CD8-positive, alpha-beta memory T cell (primary cell): ENCODE measurements at places on chromosomes 6 and 20.

DNA sequence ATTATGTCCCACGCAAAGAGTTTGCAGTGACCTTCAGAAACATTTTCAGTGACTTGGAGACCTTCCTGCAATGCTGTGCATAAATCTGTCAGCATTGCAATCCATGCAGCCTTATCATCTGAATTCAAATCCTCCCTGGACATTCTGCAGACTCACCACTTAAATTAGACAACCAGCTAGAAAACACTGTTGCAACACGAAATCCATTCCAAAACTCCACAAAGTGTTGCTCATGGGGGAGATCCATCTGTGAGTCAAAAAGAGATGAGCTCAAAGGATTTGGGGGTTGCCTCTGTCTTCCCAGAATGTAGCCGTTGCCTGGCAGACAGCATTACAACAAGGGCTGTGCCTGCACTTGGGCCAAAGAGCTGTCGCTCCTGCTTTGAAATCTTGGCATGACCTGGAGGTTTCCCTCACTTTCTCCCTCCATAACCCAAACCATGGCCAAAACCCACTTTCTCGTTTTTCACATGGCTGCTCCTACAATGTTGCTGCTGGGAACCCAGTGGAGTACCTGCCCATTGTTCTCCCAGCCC lies 163.5 kb upstream of the CDYL start:
- H3K4me1 ChIP-seq, result peaks cover 8% of the 10 kb centered on the region
- DNase-seq, result no peak
- no peaks in the 10 kb centered on the region for H3K36me3 ChIP-seq
- no peak overlapping the region for H3K27ac ChIP-seq
- no peaks in the 10 kb centered on the region for H3K27me3 ChIP-seq

GRCh38 chr20:49276161-49276960 lies 1.5 kb downstream of the ZNFX1 start:
- H3K27me3 ChIP-seq, result no peaks in the 10 kb centered on the region
- peaks cover 62% of the 10 kb centered on the region for H3K4me1 ChIP-seq

DNA sequence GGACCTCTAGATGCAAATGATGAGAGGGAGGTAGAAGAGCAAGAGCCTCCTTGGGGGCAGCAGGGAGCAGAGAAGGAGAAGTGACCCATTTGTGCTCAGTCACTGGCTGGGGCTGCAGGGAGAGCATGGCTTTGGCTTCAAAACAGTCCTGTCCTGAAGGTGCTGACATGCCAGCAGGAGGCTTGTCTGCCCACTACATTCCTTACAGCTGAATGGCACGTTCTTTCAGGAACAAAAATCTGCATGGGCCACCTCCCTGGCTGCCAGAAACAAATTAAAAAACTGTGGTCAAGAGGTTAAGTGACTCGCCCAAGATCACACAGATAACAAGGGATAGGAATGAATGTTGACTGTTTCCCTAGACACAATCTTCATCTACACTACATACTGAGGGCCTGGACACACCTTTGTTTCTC lies 188.8 kb downstream of the HIVEP2 start:
- H3K27ac ChIP-seq, result no peak overlapping the region
- peaks cover 49% of the 10 kb centered on the region for H3K36me3 ChIP-seq
- no peak for DNase-seq

DNA sequence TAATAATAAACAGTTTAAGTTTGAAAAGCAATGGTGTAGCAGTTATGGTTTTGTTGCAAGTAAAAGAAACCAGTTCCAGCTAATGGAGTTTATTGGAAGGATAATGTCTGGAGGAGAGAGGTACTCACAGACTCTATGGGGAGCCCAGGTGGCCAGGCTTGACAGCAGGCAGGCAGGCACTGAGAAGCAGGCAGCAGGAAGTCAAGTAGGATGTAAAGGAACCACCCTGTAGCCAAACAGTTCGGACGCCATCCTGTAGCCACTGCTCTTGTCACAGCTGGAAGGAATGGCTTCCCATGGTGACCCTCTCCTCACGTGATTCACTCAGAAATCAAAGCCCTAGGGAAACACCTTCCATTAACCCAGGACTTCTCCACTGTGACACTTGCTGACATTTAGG lies 96.7 kb upstream of the MC3R start:
- no peaks in the 10 kb centered on the region for H3K4me1 ChIP-seq
- no peaks in the 10 kb centered on the region for H3K27me3 ChIP-seq
- H3K36me3 ChIP-seq, result no peaks in the 10 kb centered on the region
- no peak overlapping the region for H3K27ac ChIP-seq
- H3K4me3 ChIP-seq, result no peak overlapping the region

DNA sequence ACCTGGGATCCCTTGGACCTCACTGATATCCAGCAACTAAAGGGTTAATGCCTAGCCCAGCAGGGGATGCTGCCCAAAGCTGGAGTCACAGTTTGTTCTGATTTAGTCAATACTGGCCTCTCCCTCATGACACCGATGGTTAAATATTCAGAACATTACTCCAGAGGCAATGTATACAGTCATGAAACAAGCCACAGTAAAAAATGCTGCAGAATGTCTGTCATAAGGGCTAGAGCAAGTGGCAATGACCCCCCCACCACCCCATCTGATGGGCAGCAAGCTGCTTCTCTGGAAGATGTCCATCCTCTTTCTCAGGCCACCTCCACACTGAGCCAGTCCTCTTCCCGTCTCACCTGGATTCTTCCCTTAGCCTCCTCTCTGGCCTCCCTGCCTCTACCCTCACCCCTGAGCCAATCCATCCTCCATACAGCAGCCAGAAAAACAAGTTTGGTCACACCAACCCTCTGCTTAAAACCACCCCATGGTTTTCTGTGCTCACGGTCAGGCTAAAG lies 99.0 kb upstream of the KCNG1 start:
- no peaks in the 10 kb centered on the region for H3K4me1 ChIP-seq
- H3K27ac ChIP-seq, result no peak overlapping the region
- DNase-seq, result no peak
- no peaks in the 10 kb centered on the region for H3K36me3 ChIP-seq

GRCh38 chr6:74073999-74074398 lies 378.0 kb downstream of the CD109 start:
- no peaks in the 10 kb centered on the region for H3K36me3 ChIP-seq
- DNase-seq, result no peak
- H3K27me3 ChIP-seq, result no peaks in the 10 kb centered on the region
- no peak overlapping the region for H3K27ac ChIP-seq
- H3K4me1 ChIP-seq, result no peaks in the 10 kb centered on the region
- H3K4me3 ChIP-seq, result no peak overlapping the region

GRCh38 chr20:48310305-48310704 lies 517.5 kb downstream of the PREX1 start:
- H3K36me3 ChIP-seq, result no peaks in the 10 kb centered on the region
- H3K4me1 ChIP-seq, result no peaks in the 10 kb centered on the region
- no peak overlapping the region for H3K4me3 ChIP-seq
- H3K27me3 ChIP-seq, result no peaks in the 10 kb centered on the region
- DNase-seq, result no peak

DNA sequence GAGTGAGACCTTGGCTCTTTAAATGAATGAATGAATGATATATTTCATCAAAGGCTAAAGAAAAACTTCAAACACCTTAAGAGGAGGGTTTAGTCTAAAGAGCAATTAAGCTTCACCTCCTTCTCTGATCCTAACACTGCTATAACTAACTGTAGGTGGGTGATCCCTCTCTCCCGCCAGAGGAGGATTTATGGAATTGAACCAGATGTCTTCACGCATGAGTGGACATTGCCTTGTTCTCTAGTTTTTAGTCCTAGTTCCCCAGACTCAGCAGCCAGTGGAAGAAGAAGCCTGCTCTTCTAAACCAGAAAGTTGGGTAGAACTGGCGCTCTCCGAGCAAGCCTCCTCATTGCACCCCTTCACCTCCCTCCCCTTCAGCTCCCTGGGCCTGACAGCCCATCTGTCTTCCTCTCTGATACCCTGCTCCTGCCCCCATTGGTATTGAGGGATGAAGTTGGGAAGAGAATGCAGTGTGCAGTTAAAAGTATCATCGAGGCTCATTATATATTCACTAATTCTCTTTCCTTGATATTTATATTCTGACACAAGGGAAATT lies 142.7 kb downstream of the ARID1B start:
- no peak overlapping the region for H3K4me3 ChIP-seq
- DNase-seq, result no peak
- H3K4me1 ChIP-seq, result peaks cover 5% of the 10 kb centered on the region
- no peaks in the 10 kb centered on the region for H3K27me3 ChIP-seq
- H3K36me3 ChIP-seq, result no peaks in the 10 kb centered on the region
- no peak overlapping the region for H3K27ac ChIP-seq

DNA sequence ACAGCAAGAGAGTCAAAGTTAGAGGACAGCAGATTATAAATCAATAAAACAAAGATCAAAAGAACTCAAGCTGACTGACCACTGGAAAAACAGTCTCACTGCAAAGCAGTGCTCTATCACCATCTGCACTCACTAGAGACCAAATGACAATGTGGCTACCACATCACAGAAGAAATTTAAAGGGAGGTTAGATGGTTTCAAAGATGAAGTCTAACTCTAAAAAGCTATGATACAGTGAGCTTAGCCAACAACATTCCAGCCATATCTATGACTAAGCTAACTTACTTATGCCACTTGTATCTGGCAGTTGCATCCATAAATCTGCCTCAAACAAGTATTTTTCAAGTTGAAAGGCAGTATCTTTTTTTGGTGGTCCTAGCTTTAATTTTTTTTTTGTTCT lies 68.6 kb downstream of the ARHGAP18 start:
- no peaks in the 10 kb centered on the region for H3K27me3 ChIP-seq
- H3K36me3 ChIP-seq, result no peaks in the 10 kb centered on the region
- DNase-seq, result no peak
- no peak overlapping the region for H3K27ac ChIP-seq

GRCh38 chr20:46150943-46151342 lies 32.8 kb downstream of the CD40 start:
- no peaks in the 10 kb centered on the region for H3K27me3 ChIP-seq
- no peaks in the 10 kb centered on the region for H3K4me1 ChIP-seq
- no peak for DNase-seq
- no peak overlapping the region for H3K4me3 ChIP-seq

GRCh38 chr6:82507112-82507511 lies 143.5 kb downstream of the TPBG start:
- no peaks in the 10 kb centered on the region for H3K36me3 ChIP-seq
- no peaks in the 10 kb centered on the region for H3K27me3 ChIP-seq

- peaks cover 11% of the 10 kb centered on the region for H3K4me1 ChIP-seq
- H3K27ac ChIP-seq, result no peak overlapping the region
- no peaks in the 10 kb centered on the region for H3K36me3 ChIP-seq
- DNase-seq, result no peak
These were observed 6.1 kb downstream of the UBD start for GRCh38 chr6:29553268-29554057.

DNA sequence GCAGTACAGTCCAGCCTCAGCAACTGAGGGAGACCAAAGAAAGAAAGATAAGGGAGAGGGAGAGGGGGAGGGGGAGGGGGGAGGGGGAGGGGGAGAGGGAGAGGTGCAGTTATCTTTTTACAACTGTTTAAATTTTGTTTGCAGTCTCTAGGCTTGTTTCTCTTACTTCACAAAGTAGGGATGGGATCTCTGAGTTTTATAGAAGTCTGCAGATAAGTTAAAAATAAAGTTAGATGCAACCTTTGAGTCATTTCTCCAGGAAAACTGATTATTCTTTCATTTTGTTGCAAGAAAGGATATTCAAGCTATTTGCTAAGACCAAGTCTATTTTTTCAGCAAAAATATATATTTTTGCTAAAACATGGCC lies 487.3 kb downstream of the ADGRB3 start:
- no peak overlapping the region for H3K27ac ChIP-seq
- no peaks in the 10 kb centered on the region for H3K36me3 ChIP-seq
- H3K4me1 ChIP-seq, result no peaks in the 10 kb centered on the region
- DNase-seq, result no peak
- H3K27me3 ChIP-seq, result no peaks in the 10 kb centered on the region
- no peak overlapping the region for H3K4me3 ChIP-seq

GRCh38 chr6:101126501-101126900 lies 245.4 kb upstream of the ASCC3 start:
- H3K27me3 ChIP-seq, result no peaks in the 10 kb centered on the region
- no peaks in the 10 kb centered on the region for H3K4me1 ChIP-seq
- no peak overlapping the region for H3K27ac ChIP-seq
- no peaks in the 10 kb centered on the region for H3K36me3 ChIP-seq
- no peak for DNase-seq

DNA sequence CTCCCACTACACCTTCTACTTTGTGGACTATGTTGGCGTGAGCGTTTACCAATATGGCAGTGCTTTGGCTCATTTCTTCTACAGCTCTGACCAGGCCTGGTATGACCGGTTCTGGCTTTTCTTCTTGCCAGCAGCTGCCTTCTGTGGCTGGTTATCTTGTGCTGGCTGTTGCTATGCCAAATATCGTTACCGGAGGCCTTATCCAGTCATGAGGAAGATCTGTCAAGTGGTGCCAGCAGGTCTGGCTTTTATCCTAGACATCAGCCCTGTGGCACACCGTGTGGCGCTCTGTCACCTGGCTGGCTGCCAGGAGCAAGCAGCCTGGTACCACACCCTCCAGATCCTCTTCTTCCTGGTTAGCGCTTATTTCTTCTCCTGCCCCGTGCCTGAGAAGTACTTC lies 16.5 kb upstream of the EFHC1 start:
- no peak overlapping the region for H3K27ac ChIP-seq
- no peak for DNase-seq
- H3K36me3 ChIP-seq, result peaks cover 14% of the 10 kb centered on the region
- no peaks in the 10 kb centered on the region for H3K27me3 ChIP-seq
- no peak overlapping the region for H3K4me3 ChIP-seq
- H3K4me1 ChIP-seq, result peaks cover 30% of the 10 kb centered on the region

DNA sequence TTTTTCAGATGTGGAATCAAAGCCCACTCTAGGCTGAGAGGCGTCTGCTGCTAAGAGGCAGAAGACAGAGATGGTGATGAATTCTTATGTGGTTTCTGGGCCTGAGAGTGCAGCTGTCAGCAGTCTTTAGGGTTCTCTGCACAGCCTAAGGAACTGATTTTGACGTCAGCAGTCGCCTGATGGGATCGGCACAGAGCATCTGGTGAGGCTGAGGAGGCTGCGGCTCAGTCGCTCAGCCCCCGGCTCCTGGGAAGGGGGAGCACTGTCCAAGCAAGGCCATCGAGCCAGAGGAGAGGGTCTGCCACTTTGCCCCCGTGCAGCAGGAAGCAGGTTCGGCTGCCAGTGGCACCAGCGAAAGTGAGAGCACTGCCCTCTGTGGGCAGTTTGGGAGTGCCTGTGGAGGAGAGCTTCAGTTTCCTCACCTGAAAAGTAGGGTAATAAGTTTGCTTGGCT lies 92.5 kb downstream of the TCP11 start:
- H3K4me3 ChIP-seq, result no peak overlapping the region
- H3K27ac ChIP-seq, result no peak overlapping the region
- H3K4me1 ChIP-seq, result peaks cover 12% of the 10 kb centered on the region
- no peaks in the 10 kb centered on the region for H3K27me3 ChIP-seq
- no peak for DNase-seq

- peaks cover 17% of the 10 kb centered on the region for H3K4me1 ChIP-seq
- H3K27ac ChIP-seq, result no peak overlapping the region
- no peak for DNase-seq
- H3K4me3 ChIP-seq, result no peak overlapping the region
- H3K36me3 ChIP-seq, result no peaks in the 10 kb centered on the region
These were observed 257.3 kb downstream of the ATXN1 start for GRCh38 chr6:16503970-16504415.
